ENCODE measurements at places on chromosomes 4 and X.

GRCh38 chr4:33924811-33925210, 2319.5 kb downstream of the ARAP2 start:
- no peak for DNase-seq

GRCh38 chrX:40581336-40581920, 658 bp downstream of the ATP6AP2 start:
- DNase-seq: peak; percentile 9

- no peak for DNase-seq
Measured at GRCh38 chr4:184782731-184783373, 42.9 kb downstream of the ACSL1 start.

- no peak for DNase-seq
Measured at GRCh38 chrX:1751781-1752180, 136.9 kb downstream of the ASMT start.

- DNase-seq: no peak
Measured at GRCh38 chr4:39568805-39569204, 41.6 kb upstream of the UGDH start.

- DNase-seq: no peak
Measured at GRCh38 chrX:151870602-151871001, 42.1 kb upstream of the MAGEA4 start.

DNA sequence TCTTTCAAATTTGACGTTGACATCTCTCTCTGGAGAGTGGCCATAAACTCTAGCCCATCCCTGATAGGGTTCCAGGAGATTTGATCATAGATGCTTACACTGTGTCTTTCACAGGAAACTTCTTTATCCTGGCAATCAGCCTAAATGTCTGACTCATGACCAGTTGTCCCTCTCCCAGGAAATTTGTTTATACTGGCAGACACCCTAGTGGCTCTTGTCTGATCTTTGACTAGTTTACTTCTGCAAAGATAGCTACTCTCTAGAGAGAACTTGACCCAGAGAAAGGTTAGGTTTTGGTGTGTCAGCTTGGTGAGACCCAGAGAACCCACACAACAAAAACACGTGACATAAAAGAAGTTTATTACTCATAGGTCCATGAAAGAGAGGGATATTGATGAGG, 509.8 kb downstream of the CENPC start:
- no peak for DNase-seq
